ENCODE measurements at places on chromosomes 6 and 20.

- no peak for DNase-seq
Measured at GRCh38 chr6:127267646-127268625, 1.3 kb downstream of the RNF146 start.

DNA sequence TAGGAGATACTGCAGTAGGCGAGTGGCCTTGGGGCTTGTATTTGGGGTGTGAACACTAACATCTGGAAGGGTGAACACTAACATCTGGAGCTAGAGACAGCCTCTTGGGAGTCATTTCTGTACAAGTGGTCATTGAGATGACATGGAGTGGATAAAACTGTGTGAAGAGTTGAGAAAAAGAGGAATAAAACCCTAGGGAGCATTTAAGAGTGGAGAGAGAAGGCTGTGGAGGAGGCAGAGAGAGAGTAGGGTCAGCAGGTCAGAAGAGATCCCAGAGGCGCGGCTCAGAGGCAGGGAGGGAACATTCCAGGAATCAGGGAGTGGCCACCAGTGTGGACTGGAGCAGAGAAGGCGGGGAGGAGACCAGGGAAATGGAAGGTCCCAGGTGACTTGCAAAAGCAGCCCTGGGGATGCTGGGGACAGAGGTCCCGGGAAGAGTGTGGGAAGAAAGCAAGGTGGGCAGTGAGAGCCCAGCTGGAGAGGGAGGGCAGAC is 202.0 kb upstream of the RNF24 start:
- DNase-seq = no peak

- no peak for DNase-seq
Measured at GRCh38 chr20:31505903-31506302, 8.3 kb upstream of the HM13 start.

DNA sequence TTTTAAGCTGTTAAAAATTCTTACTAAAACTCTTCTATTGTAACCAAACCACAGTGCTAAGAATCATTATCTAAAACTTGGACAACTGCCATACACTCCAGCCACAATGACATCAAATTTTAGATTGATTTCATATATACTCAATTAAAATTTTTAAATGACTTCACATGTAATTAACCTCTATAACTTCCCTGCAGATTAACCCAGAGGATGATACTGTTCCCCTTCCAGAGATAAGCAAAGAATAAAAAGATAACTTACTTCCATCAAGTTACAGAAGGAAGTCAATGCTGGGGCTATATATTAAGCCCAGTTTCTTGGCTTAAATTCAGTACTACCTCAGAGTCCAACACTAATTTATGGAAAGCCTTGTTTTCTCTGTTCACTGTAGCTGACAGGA is 71.3 kb downstream of the ARHGAP18 start:
- no peak for DNase-seq

DNA sequence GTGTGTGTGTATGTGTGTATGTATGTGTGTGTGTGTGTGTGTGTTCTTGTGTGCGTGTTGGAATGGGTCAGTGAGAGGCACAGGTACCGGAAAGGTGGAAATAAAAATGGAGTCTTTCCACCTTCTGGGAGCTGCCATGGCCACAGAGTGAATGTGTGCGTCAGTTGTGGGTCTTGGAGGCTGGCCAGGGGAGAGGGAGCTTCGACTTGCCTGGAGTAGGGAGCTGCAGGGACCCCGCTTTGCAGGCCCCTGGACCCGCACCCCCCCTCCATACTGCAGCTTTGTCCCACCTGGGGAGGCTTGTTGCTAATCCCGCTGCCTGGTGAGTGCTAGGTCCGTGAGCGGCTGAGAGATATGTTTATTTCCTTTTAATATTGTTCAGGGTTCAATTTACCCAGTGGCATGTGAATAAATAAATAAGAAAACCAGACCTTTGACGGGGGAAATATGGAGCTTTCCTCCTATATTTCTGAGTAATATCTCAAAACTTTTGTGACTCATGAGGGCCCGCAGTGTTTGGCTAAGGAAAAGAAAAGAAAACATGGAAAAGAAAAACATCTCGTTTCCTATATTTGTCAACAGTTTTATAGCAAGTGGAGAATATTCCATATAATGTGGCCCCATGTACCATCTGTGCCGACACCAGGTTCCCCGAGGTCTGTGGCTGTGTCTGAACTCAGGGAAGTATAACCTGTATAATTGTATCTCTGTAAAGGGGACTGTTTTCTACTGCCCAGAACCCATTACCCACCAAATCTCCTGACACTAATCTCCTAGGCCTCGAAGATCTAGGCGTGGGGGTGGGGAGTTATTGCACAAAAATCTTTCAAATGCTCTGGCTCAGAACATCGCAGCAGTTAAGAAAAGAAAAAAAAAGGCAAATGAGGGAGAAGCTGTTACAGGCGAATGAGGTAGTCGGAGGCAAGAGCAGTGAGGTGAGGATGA is 24.6 kb upstream of the CCDC167 start:
- DNase-seq = no peak

DNA sequence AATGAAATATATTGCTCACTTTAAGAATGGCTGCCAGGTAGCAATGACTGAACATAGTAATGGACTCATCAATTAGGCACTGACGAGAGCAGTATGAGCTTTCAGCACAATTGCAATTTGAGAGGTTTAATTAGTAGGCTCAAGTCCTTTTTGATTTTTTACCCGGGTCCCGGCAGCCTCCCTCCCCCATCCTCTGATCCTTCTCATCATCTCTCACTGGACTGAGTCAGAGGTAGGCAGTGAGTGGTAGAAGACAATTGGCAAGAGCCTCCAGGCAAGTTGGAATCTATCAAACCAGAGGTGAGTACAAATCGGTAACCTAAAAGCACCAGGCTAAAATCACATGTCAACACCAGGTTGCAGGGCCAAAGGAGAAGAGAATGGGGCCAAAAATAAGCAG is 107.9 kb downstream of the DCDC2 start:
- no peak for DNase-seq

DNA sequence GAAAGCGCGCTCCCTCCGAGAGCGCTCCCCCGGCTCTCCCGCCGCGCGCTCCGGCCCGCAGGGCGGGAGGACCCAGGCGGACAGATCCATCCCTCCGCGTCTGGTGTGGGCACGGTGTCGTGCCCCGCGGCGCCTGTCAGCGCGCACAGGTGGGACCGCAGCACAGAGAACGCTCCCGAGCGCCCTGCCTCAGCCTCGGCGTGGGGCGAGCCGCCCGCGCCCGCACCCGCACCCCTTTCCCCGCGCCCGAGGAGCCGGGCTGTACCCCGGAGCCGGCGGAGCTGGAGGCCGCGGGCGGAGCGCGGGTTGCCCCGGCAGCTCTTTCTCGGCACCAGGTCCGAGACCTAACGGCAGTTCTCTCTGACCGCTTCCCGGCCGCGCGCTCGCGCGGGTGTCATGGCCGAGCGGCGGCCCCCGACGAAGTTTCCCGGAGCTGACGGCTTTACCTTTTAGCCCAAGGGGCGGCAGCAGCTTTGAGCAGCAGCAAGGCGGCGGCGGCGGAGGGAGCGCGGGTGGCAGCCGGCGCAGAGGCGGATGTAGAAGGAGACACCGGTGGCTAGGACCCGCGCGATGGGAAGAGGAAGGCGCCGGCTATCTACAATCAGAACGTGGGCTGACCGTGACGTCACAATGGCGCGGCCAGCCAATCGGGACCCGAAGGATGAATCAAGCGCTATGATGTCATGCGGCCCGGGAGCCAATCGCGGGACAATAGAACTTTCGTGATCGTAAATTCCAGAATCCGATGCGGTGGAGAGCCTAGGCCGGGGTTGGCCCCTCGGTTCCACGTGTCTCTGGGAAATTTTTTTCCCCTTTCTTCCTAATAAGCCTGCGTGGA is at the start of gene ELOVL5:
Gene ELOVL5, minus strand, starts transcription at position 580 of the 838 bp plus-strand sequence. CDS start 53,251 bp downstream, outside the sequence.
- DNase-seq = peak; percentile 88

GRCh38 chr20:9215539-9215938 is 146.7 kb downstream of the PLCB4 start:
- no peak for DNase-seq

DNA sequence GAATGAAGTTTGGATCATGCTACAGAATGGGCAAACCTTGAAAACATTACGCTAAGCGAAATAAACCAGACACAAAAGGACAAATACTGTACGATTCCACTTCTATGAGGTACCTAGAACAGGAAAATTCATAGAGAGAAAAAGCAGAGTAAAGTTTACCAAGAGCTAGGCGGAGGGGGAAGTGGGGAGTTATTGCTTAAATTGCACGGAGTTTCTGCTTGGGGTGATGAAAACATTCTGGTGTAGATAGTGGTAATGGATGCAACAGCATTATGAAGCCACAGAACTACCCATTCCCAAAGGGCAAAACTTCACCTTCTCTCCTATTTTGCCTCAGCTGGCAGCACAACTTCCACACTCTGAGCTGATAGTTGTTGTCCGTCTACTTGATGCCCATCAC is 6.4 kb upstream of the PDYN start:
- no peak for DNase-seq

GRCh38 chr6:156780102-156780641 is 3.0 kb downstream of the ARID1B start:
- DNase-seq = peak; percentile 29

GRCh38 chr6:167766986-167767714 is 59.6 kb upstream of the AFDN start:
- DNase-seq = no peak

DNA sequence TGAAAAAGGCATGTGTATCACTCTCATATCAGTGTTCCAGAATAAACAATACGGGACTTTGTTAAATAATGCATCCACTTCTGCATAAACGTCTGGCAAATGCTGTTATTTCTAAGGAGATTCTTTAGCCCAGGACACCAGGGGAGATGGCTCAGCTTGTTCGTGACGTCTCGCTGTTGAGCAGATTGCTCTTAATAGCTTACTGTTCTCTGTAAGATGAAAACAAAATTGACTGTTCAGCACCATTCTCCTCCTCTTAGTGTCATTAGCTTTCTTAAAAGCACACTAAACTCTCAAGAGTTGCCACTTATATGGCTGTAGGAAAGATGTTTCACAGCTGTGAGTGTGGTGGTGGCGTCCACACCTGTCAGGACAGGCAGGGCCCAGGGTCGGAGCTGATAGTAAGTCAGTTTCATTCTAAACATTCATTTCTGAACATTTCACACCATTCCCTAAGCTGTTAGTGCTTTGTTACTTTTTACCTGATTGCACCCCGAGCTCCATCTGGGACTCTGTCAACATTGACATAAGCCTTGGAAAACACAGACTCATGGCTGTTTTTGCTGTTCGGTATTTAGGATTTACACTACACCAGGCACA is 132.1 kb downstream of the ZDHHC14 start:
- DNase-seq = no peak

GRCh38 chr6:17178754-17179529 is 77.1 kb downstream of the STMND1 start:
- no peak for DNase-seq

GRCh38 chr20:37305079-37305478 is 15.6 kb downstream of the MANBAL start:
- no peak for DNase-seq

All from stimulated activated naive CD4-positive, alpha-beta T cell (primary cell).